ENCODE measurements at places on chromosomes 12 and 14.
A peak's percentile ranks its signal among the peaks of the same experiment; 100 is the strongest.

- DNase-seq: no peak
Observed at GRCh38 chr14:61260939-61261776, 20.0 kb downstream of the TMEM30B start.

GRCh38 chr12:3218228-3219171 is 141.3 kb downstream of the TSPAN9 start:
- DNase-seq: no peak

- no peak for DNase-seq
Observed at GRCh38 chr12:76288218-76288617, 60.0 kb downstream of the BBS10 start.

DNA sequence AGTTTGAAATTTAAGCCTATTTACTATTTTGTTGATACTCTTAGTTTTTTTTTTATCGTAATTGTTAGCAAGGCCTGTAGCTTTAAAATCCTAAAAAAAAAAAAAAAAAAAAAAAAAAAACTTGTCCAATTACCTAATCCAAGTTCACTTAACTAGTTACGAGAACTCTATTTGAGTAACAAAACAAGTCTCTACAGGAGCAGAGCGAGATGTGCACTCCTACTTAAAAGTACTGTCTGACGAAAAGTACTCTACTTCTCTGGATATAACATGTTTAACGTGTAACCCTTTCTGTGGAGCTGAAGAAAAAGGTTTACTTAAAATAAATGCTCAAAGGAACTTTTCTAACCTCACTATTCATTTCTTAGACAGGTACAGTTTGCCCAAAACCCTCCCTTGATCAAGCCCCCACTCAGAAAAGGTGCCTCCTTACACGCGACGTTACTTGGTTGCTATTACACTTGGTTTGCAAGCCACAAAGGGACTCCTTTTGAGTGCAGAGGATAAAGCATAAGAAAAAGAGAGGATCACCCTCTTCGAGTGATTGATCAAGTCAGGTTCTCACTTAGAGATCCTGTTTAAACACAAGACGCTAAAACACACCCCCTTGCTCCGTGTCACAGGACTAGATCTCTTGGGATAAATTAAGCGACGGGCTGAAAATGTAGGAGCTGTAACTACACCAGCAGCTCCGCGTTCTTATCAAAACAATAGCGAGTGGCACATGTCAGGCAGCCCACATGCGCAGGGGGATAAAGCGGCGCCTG is 2.2 kb downstream of the BAZ1A start:
- DNase-seq: peak; percentile 24

Data from suppressor macrophage treated with lipopolysaccharide for 1 hour (primary cell).